ENCODE measurements at places on chromosomes 13 and 19.
A peak's percentile ranks its signal among the peaks of the same experiment; 100 is the strongest.

GRCh38 chr13:113917594-113918371, 53.9 kb upstream of the GAS6 start:
- no peak for DNase-seq

DNA sequence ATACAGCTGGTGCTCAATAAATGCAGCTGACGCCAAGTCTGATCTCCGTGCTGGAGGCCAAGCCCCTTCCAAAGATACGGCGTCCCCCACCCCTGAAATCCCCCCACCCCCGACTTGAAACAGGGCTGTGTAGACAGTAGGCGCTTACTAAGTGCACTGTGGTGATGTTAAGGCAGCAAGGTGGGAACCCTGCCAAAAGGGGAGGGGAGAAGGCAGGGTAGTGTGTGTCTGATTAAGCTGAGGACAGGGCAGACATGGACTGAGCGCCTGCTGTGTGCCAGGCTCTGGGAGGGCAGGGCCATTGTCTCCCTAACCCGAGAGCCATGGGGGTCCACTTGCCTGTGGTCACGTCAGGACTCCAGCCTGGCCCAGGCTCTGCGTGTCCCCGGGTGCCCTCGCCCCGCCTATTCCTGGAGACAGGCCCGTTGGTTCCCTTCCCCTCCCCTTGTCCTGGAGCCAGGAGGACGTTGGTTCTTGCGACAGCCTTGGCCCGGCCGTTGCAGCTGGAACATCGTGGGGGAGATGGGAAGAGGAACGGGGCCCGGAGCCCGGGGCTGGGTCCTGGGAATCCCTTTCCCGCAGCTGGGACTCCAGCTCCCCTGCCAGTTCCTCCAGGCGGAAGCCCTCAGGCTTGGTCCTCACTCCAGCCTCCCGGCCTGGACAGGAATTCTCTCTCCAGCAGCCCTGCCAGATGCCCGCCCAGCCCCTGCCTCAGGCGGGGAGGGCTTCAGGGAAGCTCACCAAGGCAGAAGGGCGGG, 1.7 kb upstream of the ELANE start:
- no peak for DNase-seq

DNA sequence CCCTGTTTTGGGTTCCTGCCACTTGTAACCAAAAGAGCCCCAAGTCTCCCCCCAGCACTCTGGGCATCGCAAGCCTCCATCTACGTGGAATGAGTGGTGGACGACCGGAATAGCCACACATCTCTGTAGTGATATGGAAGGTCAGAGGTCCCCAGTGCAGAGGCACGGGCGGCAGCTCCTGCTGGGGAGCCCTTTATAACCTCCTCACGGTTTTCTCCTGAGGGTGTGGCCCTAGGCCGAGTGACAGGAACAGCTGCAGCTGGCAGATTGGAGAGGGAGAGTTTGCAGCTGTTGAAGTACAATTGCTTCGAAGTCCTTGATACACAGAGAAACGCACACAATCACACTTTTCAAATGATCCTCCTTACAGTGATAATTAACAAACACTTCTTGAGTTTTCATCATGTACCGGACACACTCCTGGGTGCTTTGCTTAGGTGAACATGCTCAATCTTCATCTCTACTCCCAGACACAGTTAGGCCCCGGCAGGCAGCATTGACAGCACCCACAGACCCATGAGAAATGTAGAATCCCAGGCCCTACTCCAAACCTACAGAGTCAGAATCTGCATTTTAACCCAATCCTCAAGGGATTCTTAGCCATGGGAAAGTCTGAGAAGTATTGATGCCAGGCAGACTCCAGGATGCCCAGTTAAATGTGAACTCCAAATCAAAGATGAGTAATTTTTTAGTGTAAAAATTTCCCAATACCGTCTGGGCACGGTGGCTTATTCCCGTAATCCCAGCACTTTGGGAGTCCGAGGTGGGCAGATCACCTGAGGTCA, 4.9 kb upstream of the ZNF787 start:
- DNase-seq = no peak

GRCh38 chr13:36875431-36875830, 44.6 kb downstream of the SMAD9 start:
- DNase-seq = no peak

DNA sequence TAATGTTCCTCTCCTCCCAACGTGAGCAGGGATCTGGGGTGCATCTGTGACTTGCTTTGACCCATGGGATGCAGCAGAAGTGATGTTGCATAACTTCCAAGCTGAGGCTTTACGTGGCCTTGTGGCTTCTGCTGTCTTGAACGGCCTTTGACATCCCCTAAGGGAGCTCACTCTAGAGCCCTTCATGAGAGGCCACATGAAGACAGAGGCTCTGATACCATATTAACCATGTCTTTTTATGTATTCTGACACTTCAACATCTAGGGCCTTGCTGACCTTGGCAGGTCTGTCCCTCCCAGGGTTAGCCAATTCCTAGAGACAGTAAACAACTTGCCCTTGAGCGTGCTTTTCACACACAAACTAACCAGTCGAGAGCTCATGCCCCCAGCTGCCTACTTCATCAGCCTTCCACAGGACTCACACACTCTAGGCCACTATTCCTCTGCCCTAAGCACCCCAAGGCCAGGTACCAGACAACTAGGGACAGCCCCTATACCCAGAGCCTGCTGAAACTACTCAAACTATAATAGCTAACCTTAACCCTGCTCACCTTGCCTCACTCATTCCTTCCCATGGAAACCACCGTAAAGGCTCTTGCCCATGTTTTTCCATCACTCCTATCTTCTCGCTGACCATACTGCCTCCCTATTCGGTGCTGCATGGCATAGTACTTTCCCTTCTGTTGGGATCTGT, 45.4 kb downstream of the CCDC70 start:
- DNase-seq = no peak

DNA sequence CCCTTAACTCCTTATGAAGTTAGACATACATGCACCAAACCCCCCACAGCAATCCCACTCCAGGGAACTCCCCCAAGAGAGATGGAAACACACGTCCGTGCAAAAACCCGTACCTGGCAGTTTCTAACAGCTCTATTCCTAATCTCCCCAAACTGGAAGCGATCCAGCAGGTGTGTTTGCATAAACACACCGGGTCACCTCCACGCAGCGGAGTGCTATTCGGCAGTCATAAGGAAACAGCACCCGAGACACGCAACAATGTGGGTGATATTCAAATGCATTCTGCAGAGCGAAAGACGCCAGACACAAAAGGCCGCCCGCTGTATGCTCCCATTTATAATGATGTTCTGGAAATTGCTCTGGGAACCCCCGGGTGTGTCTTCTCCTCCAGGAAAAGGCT, 6.8 kb upstream of the ZNRF4 start:
- no peak for DNase-seq

GRCh38 chr19:49249933-49250332, 75.1 kb downstream of the SLC6A16 start:
- no peak for DNase-seq

DNA sequence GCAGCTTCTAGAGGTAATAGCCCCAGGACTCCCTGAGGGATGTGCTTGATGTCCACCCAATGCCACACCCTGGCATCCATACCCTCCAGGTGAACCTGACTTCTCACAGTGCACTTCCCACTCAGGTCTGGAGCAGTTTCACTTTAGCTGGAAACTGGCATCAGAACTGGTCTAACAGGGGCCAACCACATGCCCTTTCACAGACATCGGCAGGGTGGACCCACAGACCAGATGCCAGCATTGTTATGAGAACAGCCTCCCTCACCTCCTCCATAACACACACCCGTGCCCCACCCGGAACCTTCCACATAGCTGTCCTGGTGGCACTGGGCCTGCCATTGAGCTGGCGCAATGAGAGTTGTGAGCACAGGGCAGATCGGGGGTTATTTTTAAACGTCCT, 77.4 kb upstream of the GPR12 start:
- DNase-seq = no peak

DNA sequence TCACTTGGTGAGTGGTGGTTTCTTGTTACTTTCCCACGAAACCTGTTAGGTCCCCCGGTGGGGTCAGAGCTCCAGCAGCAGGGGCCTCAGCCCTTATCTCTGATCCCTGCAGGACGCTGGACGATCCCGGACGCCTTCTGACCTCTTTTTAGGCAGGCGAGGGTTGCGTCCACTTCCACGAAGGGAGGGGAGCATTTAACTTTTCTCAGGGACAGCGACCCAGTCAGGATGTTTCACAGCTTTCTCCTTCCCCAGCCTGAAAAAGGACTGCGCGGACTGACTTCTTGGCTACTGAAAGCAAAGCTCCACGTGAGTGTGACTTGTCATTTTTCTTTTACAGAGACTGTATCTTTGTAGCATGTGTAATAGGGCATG, 692 bp downstream of the ZNF234 start:
- no peak for DNase-seq

- DNase-seq = no peak
Observed at GRCh38 chr19:4386041-4386782, 14.1 kb downstream of the SH3GL1 start.

GRCh38 chr19:54432144-54432738, 16.8 kb upstream of the LENG8 start:
- DNase-seq = no peak

DNA sequence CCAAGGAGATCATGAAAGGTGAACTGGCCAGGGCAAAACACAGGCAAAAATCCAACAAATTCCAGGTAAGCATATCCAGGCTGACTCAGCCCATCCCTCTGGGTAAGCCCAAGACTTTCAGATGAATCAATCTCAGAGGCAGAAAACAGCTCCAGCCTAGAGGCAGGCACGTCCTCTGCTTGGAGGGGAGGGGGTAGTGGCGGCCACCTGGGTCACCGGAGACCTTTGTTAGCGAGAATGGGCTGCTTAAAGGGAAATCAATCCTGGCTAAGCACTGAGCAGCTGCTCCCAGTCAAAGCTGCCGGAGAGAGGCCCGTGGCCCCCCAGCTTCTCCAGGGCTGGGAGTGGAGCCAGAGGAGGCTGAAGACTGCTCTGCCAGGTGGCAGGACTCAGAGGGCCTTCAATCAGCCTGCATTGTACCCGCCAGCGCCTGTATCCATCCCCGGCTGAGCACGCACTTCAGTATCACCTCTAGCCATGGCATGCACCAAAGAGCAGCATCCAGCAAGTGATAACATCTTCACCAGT, 48.2 kb downstream of the PIN1 start:
- DNase-seq = no peak

DNA sequence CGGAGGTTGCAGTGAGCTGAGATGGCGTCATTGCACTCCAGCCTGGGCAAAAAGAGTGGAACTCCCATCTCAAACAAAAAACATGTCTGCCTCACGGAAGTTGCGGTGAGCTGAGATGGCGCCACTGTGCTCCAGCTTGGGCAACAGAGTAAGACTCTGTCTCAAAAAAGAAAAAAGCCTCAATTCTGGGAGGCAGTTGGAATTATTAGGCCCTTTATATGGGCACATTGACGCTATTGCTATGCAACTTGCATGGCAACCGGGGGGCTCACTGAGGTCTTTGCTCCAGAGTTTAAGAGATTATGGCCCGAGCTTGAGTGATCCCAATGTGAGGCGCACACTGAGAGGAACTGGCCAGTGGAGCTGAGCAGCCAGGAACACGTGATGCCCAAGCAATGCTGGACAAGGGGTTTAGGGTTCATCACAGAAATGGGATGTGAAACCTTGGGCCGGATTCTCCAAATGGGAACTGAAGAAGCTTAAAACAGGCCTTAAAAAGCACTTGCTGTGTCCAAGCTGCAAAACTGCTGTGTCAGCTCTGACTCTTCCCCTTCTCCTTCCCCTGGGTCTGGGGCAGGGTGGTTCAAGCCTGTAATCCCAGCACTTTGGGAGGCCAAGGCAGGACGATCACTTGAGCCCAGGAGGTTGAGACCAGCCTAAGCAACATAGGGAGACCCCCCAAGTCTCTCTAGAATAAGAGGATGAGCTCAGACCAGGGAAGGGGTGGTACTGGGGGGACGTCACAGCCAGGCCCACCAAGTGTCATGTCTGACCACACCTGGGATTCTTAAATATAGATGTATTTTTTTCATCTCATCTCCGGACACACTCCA, 2.5 kb downstream of the FTL start:
- DNase-seq = peak; percentile 22

- no peak for DNase-seq
Observed at GRCh38 chr19:1250437-1251260, 2.3 kb downstream of the MIDN start.

GRCh38 chr19:52343548-52343947, 7.5 kb downstream of the ZNF610 start:
- DNase-seq = peak; percentile 15

GRCh38 chr13:74883834-74884233, 598.1 kb downstream of the TBC1D4 start:
- DNase-seq = no peak

- DNase-seq = no peak
Observed at GRCh38 chr13:45630791-45631190, 15.3 kb upstream of the ERICH6B start.

DNA sequence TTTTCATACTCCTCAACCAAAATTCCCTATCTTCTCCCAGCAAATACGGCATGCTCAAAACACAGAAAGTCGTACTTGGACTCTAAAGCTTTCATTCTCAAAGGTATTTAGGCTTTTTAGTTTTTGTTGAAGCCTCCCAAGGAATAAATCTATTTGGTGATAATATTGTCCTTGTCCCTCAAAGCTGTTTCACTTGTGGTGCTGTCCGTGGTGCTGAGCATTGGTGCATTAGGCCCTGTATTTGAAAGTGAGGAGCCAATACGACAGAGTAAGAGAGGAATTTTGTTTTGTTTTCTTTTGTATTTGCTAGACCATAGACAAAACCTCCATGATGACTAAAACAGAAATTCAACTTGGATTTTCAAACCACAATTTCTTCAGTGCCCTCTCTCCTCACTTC, 3.2 kb upstream of the LGALS13 start:
- peak; percentile 4 for DNase-seq

- DNase-seq = no peak
Observed at GRCh38 chr13:79491715-79492114, 10.8 kb downstream of the NDFIP2 start.

All from activated CD4-positive, alpha-beta T cell treated with anti-CD3 and anti-CD28 coated beads, Interleukin-2, Interleukin-4, amounts not matched to agents 100 ng/mL and 50 ng/mL, durations not matched to agents 16 hours and 8 hours (primary cell).